ENCODE measurements at places on chromosomes 1 and 21. TPM values are rescaled to one million over a fixed set of nuclear protein-coding genes. Genes with fewer than 3 reads are reported as not detected.

BSDC1 gene
- total RNA-seq: 73.0 TPM

C1orf141 gene
- total RNA-seq: not detected

OR2AK2 gene
- total RNA-seq: not detected

ATP1A4 gene
- not detected for total RNA-seq

HSPB7 gene
- 35.8 TPM for total RNA-seq

MAP3K21 gene
- 2.9 TPM for total RNA-seq

- no peak overlapping the region for H3K27ac ChIP-seq
- H3K27me3 ChIP-seq: no peaks in the 10 kb centered on the region
- peaks cover 3% of the 10 kb centered on the region for H3K4me1 ChIP-seq
- no peaks in the 10 kb centered on the region for H3K36me3 ChIP-seq
- no peak for DNase-seq
Observed at GRCh38 chr1:154745750-154746425, 124.2 kb downstream of the KCNN3 start.

- no peak overlapping the region for H3K4me3 ChIP-seq
- H3K4me1 ChIP-seq: no peaks in the 10 kb centered on the region
- H3K27ac ChIP-seq: no peak overlapping the region
- no peaks in the 10 kb centered on the region for H3K36me3 ChIP-seq
- no peaks in the 10 kb centered on the region for H3K27me3 ChIP-seq
Observed at GRCh38 chr1:181438013-181438412, 45.3 kb upstream of the CACNA1E start.

GRCh38 chr21:26057477-26058170 lies 112.9 kb downstream of the APP start:
- no peaks in the 10 kb centered on the region for H3K36me3 ChIP-seq
- peaks cover 10% of the 10 kb centered on the region for H3K4me1 ChIP-seq
- H3K27me3 ChIP-seq: no peaks in the 10 kb centered on the region
- H3K27ac ChIP-seq: no peak overlapping the region
- no peak overlapping the region for H3K4me3 ChIP-seq

GRCh38 chr1:27682351-27682944 lies 10.5 kb upstream of the IFI6 start:
- no peaks in the 10 kb centered on the region for H3K4me1 ChIP-seq
- no peak overlapping the region for H3K27ac ChIP-seq
- no peak overlapping the region for H3K4me3 ChIP-seq

- H3K36me3 ChIP-seq: no peaks in the 10 kb centered on the region
- H3K27me3 ChIP-seq: no peaks in the 10 kb centered on the region
- H3K27ac ChIP-seq: no peak overlapping the region
- no peak for DNase-seq
- no peak overlapping the region for H3K4me3 ChIP-seq
Observed at GRCh38 chr1:201630582-201630981, 91.7 kb downstream of the NAV1 start.

- no peak for DNase-seq
- H3K4me1 ChIP-seq: peaks cover 10% of the 10 kb centered on the region
- H3K4me3 ChIP-seq: no peak overlapping the region
- no peaks in the 10 kb centered on the region for H3K36me3 ChIP-seq
- H3K27me3 ChIP-seq: no peaks in the 10 kb centered on the region
- no peak overlapping the region for H3K27ac ChIP-seq
Observed at GRCh38 chr1:31043631-31044030, 21.9 kb downstream of the PUM1 start.

DNA sequence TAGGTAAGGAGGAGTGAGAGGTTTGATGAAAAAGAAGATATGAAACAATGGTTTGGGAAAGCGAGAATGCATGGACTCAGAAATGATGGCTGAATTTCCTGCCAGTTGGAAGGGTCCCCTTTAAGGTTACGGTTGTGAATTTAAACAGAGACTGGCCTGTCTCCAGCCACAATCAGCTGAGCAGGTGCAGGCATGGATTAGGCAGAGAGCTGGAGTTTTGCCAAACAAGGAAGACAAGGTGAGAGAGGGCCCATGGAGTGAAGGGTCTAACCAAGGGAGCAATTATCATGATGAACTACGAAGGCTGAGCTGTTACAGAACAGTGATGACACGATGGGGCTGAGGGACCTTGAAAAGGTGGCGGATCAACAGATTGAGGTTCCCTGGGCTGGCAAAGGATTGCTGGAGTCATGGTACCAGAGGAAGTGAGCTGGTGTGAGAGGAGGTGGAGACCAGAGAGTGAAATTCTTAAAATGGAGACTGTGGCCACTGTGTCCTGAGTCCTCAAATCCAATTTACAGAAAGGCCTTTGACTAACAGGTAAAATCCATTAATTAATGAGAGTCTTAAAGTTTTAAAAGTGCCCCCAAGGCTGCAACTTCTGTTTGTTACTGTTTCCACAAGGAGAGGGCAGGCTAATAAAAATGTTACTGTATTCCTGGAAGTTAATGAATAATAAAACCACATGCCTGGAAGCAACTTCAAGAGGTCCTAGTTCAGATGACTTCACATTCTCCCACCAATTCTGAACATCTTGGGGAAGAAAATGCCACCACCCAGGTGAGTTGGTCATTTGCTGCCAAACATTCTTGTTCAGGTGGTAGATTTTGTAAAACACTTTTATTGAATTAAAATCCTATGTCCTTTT lies 41.5 kb downstream of the LHX9 start:
- H3K27me3 ChIP-seq: no peaks in the 10 kb centered on the region
- H3K4me3 ChIP-seq: no peak overlapping the region
- H3K27ac ChIP-seq: no peak overlapping the region
- H3K4me1 ChIP-seq: peaks cover 3% of the 10 kb centered on the region
- no peak for DNase-seq

DNA sequence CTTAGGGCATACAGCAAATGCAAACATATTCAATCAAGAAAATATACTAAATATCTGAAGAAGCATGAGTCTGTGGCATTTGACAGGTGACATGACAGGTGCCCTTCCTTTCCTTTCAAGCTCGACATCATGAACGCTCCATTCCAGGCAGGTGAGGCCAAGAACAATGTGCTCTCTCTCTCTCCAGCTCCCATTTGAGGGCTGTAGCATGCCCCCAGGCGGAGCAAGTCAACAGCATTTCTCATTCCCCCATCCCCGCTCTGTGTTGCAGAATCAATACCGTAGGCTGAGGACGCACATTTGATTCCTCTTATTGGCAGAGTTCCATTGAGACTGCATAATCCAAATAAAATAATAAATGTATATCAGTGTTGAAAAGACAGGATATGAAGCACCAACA lies 24.6 kb upstream of the PLPPR4 start:
- no peaks in the 10 kb centered on the region for H3K27me3 ChIP-seq
- DNase-seq: no peak
- no peaks in the 10 kb centered on the region for H3K36me3 ChIP-seq

DNA sequence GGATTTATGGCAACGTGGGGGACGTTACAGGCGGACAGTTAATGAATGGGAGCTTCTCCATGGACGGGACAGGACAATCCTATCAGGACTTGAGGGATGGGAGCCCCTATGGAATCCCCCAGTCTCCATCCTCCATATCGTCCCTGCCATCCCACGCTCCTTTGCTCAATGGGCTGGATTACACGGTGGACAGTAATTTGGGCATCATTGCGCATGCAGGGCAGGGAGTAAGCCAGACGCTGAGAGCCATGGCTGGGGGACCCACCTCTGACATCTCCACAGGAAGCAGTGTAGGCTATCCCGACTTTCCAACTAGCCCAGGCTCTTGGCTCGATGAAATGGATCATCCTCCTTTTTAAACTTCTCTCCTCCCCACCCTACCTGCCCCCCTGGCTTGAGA lies 44.2 kb downstream of the LHX4 start:
- no peak for DNase-seq
- H3K27ac ChIP-seq: no peak overlapping the region
- H3K4me1 ChIP-seq: peaks cover 5% of the 10 kb centered on the region

DNA sequence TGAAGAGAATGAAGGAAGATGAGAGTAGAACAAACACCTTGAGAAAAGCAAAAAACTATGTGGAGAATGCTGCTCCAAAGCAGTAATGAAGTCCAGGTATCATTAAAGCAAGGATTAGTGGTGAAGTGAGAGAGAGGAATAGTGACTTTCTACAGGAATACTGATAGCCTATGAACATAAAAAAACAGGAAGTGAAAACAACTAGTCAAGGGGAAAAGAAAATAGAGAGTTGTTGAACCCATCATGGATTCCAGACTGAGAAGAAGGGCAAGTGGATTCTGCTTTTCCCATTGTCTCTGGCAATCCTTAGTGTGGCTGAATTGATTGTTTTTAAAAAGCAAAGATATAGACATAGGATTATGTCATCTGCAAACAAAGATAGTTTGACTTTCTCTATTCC lies 119.9 kb upstream of the LHX8 start:
- no peaks in the 10 kb centered on the region for H3K36me3 ChIP-seq
- H3K27ac ChIP-seq: no peak overlapping the region
- H3K27me3 ChIP-seq: no peaks in the 10 kb centered on the region
- DNase-seq: no peak
- no peak overlapping the region for H3K4me3 ChIP-seq

DNA sequence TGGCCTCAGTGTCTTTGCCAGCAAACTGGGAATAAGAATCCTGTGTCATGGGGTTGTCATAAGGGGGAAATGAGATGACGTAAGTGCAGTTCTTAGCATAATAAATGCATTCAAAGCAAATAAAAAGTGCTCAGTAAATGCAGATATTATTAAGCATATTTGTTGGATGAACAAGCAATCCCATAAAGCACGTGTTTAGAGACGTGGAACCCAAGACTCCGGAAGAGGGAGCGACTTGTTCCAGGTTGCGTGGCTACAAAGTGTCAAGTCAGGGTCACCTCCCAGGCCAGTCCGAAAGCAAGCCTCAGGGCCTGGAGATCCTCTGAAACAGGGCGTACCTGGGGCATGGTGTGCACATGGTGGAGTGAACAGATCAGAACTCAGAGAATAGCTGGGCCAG lies 58.0 kb upstream of the LAPTM5 start:
- H3K4me1 ChIP-seq: no peaks in the 10 kb centered on the region
- no peak overlapping the region for H3K4me3 ChIP-seq
- DNase-seq: no peak

- peak overlapping the region; percentile 43 for H3K4me3 ChIP-seq
- no peaks in the 10 kb centered on the region for H3K36me3 ChIP-seq
- peaks cover 26% of the 10 kb centered on the region for H3K4me1 ChIP-seq
- peak overlapping the region; percentile 72 for H3K27ac ChIP-seq
- H3K27me3 ChIP-seq: no peaks in the 10 kb centered on the region
Observed at GRCh38 chr1:31373897-31374486, 1.1 kb upstream of the FABP3 start.

DNA sequence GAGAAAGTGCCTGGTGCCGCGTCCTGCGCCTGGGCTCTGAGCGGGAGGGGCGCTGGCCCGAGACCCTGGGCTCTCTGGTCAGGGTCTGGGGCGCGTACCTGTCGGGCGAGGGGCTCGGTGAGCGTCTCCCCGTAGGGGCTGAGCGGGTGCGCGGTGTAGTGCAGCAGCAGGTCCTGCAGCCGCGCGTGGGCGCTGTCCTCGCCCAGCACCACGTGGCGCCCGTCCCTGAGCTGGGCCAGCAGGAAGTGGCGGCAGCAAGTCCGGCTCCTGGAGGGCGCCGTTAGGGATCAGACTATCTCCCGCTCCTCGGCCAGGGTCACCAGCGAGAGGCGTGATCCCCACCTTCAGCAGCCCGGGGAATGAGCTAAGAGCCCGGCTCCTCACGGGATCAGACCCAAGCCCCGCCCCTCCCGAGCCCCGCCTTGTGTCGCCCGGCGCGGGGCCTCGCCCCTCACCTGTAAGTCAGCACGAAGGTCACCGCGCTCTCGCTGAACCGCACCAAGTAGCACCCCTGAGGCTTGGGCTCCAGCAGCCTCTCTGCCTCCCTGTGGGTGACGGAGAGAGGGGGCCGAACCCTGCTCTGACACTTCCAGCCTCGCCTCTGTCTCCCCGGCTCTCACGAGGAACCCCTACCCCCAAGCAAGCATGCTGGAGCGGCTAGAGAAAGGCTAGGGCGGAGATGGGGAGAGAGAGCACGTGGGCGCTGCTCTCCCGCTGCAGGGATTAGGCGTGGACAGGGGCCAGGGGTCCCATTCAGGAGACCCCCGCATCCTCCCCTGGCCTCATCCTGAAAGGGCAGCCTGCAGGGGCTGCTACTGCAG lies 2.7 kb downstream of the SH2D2A start:
- no peak overlapping the region for H3K27ac ChIP-seq
- peak overlapping the region; percentile 37 for H3K4me3 ChIP-seq
- peak; percentile 77 for DNase-seq
- H3K36me3 ChIP-seq: no peaks in the 10 kb centered on the region
- peaks cover 5% of the 10 kb centered on the region for H3K4me1 ChIP-seq

- no peak for DNase-seq
- H3K4me1 ChIP-seq: peaks cover 3% of the 10 kb centered on the region
- H3K27me3 ChIP-seq: no peaks in the 10 kb centered on the region
- H3K27ac ChIP-seq: no peak overlapping the region
Observed at GRCh38 chr1:35505911-35506798, 51.0 kb downstream of the KIAA0319L start.

GRCh38 chr1:245829194-245829593 lies 674.4 kb downstream of the KIF26B start:
- H3K4me1 ChIP-seq: no peaks in the 10 kb centered on the region
- DNase-seq: no peak
- no peak overlapping the region for H3K4me3 ChIP-seq
- no peak overlapping the region for H3K27ac ChIP-seq
- H3K27me3 ChIP-seq: no peaks in the 10 kb centered on the region

- H3K27me3 ChIP-seq: no peaks in the 10 kb centered on the region
- no peaks in the 10 kb centered on the region for H3K36me3 ChIP-seq
- no peak overlapping the region for H3K4me3 ChIP-seq
- H3K4me1 ChIP-seq: no peaks in the 10 kb centered on the region
Observed at GRCh38 chr1:10561497-10561896, 86.7 kb downstream of the PEX14 start.

- H3K27ac ChIP-seq: no peak overlapping the region
- no peaks in the 10 kb centered on the region for H3K36me3 ChIP-seq
- no peaks in the 10 kb centered on the region for H3K27me3 ChIP-seq
- no peaks in the 10 kb centered on the region for H3K4me1 ChIP-seq
- no peak for DNase-seq
Observed at GRCh38 chr21:37047079-37047478, 25.8 kb downstream of the PIGP start.

DNA sequence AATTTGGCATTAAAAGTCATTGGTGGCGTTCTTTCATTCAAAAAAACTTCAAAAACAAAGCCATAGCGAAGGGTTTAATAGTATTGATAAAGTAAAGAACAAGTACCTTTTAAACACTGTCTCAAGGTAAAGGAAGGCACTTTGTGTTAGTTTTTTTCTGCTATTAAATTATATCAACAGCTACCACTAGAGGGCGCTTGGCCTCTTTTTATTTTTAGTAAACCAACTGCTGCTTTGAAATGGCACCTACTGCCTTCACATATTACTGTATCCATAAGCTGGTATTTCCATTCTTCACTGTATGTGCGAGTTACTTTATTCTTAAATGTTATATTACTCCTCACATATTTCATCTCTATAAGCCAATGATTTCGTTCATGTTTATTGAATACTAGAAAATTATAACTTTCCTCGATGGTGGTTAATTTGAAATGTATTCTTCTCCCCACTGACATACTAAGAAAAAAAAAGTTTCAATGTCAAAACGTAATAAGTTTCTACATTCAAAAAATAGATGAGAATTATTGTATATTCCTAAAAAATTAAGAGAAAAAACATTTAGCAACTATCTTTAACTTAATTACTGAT lies 125.7 kb upstream of the CXADR start:
- H3K27ac ChIP-seq: no peak overlapping the region
- no peak overlapping the region for H3K4me3 ChIP-seq
- no peaks in the 10 kb centered on the region for H3K4me1 ChIP-seq

GRCh38 chr1:205488074-205488723 lies 16.3 kb upstream of the CDK18 start:
- H3K27ac ChIP-seq: no peak overlapping the region
- H3K27me3 ChIP-seq: no peaks in the 10 kb centered on the region
- DNase-seq: peak; percentile 52
- no peaks in the 10 kb centered on the region for H3K36me3 ChIP-seq
- H3K4me1 ChIP-seq: peaks cover 11% of the 10 kb centered on the region
- H3K4me3 ChIP-seq: no peak overlapping the region

Measured in ovary (tissue), 10 donors.